ENCODE measurements at places on chromosomes 1 and 21.

GRCh38 chr1:225182716-225183115 is 245.1 kb downstream of the LBR start:
- no peak for DNase-seq

- DNase-seq = no peak
Observed at GRCh38 chr21:25031750-25032149, 575.5 kb downstream of the MRPL39 start.

GRCh38 chr1:15139654-15140350 is 13.7 kb upstream of the TMEM51 start:
- DNase-seq = peak; percentile 62

DNA sequence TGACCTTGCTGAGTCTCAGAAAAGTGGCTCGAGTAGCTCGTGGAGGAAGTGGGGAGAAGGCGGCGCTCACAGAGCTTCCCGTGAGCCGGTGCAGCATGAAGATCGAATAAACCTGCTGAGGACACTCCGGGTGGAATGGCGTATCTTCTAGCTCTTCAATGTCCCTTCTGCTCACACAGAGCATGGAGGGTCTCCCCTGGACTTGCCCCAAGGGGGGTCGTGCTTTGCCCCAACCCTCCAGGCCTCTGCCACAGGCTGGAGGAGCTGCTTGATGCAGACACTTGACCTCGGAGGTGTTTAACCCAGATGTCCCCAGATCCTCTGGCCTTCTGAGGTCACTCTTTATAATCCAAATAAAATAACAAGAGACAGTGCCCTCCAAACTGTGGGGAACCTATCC is 2.2 kb upstream of the KRTAP10-12 start:
- DNase-seq = peak; percentile 23

DNA sequence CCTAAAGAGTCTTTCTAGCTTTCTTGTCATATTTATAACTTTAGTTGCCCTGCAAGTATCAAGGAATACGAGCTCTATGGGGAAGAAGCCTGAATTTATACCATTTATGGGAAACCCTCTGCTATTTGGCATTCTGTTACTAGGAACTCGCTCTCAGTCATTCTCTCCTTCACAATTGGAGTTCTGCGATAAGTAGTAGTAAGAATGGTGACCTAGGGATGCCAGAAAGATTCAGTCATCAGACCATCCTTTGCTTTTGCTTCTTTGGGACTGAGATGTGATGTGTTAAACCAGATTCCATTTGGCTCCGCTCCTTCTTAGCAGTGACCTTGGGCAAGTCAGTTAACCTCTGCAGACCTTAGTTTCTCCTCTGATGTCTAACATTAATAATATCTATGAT is 256.5 kb downstream of the FGGY start:
- no peak for DNase-seq

DNA sequence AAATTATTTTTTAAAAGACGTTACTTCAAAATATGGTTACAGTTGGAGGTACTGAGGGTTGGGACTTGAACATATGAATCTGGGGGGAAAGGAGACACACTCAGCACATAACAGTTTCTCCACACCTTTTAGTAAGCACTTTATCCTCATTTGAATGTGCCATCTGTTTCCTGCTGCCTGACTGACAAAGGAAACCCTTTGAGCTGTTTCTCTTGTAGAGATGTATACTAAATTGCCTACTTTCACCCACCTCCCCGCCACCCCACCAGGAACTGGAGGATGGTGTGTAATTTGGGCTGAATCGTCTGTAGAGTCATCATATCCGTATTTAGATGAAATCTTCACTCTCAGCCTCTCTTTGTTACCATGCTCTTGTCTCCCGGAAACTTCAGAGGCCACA is 108.1 kb downstream of the KAZN start:
- DNase-seq = no peak

DNA sequence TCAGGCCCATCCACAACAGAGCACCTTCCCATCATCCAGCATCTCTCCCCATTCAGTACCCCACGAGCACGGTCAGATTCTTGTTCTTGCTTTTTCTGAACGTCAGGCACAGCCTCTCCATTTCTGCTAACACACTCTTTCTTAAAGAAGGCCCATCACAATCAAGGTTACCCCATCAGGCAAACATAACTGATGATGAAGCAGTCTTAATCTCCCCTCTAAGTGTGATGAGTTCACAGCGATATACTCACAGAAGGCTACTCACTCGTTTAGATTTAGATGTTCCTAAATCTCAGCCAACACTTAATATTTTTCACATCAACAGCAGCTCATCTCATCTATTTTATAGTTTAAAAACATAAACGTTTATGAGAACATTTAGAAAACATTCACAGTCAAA is 75.6 kb downstream of the ADSS2 start:
- DNase-seq = no peak

- no peak for DNase-seq
Observed at GRCh38 chr1:37092937-37093336, 58.6 kb upstream of the GRIK3 start.

- no peak for DNase-seq
Observed at GRCh38 chr1:89552471-89553081, 27.9 kb downstream of the LRRC8B start.

DNA sequence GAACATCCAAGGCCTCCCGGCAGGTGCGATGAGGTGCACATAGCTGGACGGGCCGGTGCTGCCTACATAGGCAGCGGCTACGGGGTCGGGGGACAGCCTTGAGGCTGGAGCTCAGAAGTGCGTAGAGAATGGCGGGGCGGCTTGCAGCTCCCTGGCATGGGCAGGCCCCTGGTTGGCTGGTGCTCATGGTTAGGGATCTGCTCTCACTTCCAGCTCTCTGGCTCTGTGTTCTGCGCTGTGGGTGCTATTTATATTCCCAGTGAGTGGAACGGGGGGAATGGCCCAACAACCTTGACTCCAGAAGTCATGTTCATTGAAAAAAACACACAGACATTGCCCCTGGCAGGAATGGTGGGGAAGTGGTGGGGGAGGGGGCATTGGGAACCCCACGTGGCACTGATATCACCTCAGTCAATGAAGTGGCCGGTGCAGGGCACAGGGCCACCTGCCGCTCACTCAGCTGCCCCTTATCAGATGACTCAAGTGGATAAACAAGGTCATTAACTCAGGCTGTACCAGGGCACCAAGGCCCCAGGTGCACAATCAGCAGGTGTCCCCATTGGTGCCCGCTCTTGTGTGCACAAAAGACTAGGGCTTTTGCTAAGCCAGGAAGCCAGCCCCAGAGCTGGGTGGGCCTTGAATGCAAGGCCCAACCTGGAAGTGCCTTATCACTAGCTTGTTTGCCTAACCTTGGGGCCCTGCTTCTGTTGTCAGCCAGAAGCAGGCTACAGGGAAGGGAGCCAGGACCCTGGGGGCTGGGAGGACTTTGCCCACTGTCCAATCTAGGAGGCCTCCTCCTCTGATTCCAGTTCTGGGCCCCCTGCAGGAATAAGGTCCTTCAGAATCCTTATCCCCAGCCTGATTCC is at the start of gene NR0B2:
Gene NR0B2, minus strand, starts transcription at position 222 of the 866 bp plus-strand sequence. Its CDS starts 35 bp downstream, at position 187.
- no peak for DNase-seq

DNA sequence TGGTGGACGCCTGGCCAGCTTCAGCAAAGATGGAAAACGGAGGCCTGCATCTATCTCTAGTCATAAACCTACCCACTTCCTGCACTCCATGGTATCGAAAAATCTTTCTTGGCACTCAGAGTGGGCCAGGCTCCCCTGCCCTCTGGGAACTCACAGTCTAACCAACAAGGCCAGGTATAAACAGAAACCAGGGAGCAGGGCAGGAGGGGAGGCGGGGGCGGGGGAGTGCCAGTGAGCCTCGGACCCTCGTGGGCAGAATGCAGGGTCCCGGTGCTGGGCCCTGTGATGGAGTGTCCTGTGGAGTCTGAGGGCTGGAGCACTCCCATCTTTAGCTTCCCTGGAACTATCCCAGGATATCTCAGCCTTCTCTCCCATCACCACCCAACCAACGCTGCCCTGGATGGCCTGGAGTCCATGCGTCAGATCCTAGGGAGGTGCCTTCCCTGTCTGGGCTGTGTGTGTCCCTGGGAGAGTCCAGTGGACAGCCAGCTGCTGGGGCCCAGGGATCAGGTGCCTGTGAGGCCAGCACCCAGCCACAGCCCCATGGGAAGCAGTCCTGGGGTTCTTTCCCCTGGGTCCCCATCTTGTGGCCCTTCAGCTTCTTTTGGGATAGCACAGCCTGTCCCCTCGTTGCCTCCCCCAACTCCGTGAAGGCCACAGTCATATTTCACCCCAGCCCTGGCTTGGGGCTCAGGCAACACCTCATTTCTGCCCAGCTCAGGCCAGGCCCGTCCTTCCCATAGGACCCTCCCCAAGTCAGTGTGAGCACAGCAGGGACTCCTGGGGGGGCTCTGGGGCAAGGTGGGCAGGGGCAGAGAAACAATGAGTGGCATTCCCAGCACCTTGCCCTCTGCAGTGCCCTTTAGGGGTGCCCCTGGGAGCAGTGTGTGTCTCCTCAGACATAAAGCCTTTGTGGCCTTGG is 1.1 kb upstream of the EPS8L3 start:
- no peak for DNase-seq

DNA sequence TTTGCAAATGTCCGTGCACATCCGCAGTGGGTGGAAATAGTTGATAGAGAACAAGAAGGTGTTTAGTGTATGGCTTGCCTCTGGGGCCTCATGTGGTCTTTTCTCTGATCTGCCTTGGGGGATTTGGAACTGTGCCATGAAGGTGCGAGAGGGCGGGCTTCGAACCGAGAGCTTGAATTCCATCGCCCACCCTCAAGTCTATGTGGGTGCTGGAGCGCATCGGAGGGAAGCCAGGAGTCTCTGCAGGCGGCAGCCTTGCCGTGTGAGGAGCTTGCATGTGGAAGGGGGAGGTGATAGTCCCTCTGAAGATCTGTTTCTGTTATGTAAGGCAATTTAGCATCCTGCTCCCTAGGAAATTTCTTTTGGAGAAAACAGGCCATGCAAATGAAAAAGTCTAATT is 119.6 kb downstream of the HUNK start:
- DNase-seq = no peak

DNA sequence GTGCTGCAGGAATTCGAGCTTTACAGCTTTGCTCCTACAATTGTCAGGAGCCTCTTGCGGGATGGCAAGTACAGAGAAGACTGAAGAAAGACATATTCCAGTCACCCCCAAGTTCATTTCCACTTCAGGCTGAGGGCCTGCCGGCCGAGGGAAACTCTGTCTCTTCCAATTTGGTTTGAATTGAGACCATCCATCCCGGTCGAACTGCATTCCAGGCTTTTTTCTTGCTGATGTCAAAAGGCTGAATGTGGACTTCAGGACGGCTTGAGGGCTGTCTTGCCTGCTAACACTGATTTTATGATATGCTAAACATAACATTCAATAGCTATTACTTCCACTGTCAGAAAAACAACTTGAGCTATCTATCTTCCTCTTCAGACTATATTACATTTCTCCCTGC is 79.8 kb upstream of the PLXNA2 start:
- DNase-seq = no peak

DNA sequence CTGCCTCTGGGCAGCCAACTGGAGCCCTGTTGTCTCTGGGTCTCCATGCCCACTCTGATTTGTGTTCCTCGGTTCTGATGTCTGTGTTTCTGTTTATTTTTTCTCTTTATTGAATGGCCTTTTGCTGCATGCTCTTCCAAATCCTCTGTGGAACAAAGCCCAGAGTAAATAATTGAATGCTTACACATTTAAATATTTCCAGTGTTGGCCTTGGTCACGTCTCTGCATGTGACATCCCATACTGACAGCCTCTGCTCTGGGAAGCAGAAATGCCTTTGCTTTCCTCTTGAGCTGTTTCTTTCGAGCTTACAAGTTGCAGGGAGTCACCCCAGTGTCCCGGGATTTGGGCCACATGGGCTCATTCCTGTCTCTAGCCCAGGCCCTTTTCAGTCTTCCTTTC is 267.9 kb downstream of the PTPRU start:
- DNase-seq = no peak

GRCh38 chr1:153357076-153357852 is 390 bp upstream of the S100A9 start:
- no peak for DNase-seq

DNA sequence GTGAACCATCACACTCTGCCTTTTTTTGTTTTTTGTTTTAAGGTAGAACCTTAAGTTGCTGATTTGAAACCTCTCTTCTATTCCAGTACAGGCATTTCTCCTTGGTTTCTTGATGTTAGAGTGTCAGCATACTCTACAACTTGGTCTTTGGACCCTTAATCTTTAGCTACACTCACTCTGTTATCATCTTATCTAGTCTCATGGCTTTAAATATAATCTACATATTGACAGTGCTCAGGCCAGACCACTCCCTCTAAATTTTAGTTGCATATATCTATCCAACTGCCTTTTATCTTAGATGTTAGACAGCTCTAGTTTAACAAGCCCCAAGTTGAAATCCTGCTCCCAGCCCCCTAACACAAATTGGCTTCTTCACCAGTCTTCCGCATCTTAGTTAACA is 22.1 kb downstream of the NME7 start:
- no peak for DNase-seq

- no peak for DNase-seq
Observed at GRCh38 chr21:44273046-44273445, 11.3 kb upstream of the DNMT3L start.

DNA sequence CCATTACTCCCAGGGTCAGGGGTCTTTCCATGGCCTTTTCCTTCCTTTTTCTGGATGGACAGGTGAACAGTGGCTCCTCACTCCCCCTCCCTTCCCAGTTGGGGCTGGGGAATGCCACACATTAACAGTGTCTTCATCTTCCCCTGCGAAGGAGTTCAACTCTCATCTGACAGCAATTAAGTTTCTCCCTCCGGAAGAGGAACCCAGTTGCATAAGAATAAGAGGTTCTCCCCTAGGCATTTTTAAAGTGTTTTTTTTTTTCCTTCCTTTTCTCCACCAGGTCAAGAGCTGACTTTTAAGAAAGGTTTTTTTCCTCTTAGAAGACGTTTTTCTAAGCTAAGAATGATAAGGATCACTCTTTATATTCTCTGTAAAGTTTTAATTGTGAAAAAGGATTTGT is 42.3 kb upstream of the FASLG start:
- DNase-seq = no peak

DNA sequence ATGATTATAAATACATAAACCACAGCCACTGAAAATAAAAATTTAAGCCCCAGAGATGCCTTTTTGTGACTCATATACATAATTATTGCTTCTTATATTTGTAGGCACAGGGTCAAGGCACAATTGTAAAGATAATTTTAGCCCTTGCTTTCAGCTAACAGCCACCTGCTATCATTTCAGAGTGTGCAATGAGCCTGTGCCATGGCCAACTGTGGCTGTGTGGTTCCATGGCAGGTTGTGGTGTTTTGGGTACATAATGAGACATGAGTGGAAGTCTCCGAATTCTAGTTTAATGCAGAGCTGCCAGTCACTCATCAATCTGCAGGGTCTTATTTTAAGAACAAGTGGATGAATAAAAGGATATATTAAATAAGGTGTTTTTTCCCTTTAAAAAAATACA is 346.9 kb upstream of the SNX7 start:
- no peak for DNase-seq

GRCh38 chr1:24283326-24284155 is 35.6 kb upstream of the GRHL3 start:
- DNase-seq = no peak
